ENCODE measurements at places on chromosomes 2 and 18.

GRCh38 chr2:126932529-126932928 lies 33.8 kb downstream of the TEX51 start:
- DNase-seq: no peak

- DNase-seq: no peak
Measured at GRCh38 chr2:75589391-75590105, 28.8 kb upstream of the EVA1A start.

- no peak for DNase-seq
Measured at GRCh38 chr2:54422072-54422581, 34.0 kb upstream of the SPTBN1 start.

DNA sequence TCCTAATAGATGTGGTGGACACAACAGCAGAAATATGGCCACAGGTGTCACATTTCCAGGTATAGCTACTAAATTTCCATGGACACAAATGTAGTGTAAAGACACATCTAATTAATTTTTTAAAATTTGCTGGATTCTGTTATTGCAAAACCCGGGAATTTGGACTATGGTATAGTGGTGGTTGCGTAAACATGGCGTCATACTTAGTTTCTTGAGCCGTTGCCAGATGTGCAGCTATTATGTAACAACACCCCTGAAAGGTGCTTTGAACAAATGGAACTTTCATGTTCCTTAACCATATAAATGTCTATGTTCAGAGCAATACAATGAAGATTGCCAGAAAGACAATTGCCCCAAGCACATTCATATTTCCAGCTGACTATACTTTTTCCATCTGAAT lies 85.9 kb downstream of the HRH4 start:
- DNase-seq: no peak

DNA sequence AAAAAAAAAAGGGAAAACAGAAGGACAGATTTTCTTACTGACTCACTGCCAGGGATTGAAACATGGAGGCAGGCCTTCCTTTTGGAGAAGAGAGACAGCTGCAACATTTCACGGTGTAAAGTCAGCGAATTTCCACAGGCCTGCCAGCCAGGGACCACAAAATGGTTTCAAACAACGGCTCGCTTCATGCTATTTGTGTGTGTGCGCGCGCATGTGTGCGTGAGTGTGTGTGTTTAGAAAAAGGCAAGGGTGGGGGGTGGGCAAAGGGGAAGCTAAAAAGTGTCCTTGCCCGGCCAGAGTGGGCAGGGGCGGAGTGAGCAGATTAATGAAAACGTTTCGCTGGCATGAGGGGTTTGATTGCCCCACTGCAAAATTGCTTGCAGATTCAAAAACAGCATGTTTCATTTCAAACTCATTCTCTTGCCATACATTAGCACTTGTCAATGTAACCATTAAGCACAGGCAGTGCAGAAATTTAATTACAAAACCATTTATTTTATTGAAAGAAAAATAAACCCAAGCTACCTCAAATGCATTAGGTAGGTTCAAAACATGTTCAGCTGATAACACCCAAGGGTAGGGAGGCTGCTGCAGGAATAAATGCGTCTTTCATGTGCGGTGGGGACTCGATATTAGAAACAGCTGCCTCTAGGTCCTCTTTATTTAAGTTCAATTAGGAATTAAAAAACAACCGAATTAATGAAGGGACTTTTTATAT lies 182.1 kb upstream of the SIX2 start:
- no peak for DNase-seq

GRCh38 chr2:11342551-11343367 lies 1.7 kb downstream of the ROCK2 start:
- peak; percentile 59 for DNase-seq

- DNase-seq: no peak
Measured at GRCh38 chr2:74552914-74553811, 579 bp downstream of the LOXL3 start.

- DNase-seq: no peak
Measured at GRCh38 chr2:179036353-179036905, 13.5 kb downstream of the CCDC141 start.

DNA sequence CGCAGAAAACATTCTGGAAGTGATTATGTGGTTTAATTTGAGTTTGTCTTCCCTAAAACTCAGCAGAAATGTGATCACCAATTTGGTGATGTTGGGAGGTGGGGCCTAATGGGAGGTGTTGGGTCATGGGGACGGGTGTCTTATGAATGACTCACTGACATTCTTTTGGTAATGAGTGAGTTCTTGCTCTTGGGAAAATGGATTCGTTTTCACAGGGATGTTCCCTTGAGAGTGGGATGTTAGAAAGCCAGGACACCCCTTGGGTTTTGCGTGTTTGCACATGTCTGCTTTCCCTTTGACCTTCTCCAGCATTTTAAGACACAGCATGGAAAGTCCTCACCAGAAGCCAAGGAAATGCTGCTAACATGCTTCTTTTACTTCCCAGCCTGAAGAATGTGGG lies 321.5 kb upstream of the NT5C1B start:
- no peak for DNase-seq

DNA sequence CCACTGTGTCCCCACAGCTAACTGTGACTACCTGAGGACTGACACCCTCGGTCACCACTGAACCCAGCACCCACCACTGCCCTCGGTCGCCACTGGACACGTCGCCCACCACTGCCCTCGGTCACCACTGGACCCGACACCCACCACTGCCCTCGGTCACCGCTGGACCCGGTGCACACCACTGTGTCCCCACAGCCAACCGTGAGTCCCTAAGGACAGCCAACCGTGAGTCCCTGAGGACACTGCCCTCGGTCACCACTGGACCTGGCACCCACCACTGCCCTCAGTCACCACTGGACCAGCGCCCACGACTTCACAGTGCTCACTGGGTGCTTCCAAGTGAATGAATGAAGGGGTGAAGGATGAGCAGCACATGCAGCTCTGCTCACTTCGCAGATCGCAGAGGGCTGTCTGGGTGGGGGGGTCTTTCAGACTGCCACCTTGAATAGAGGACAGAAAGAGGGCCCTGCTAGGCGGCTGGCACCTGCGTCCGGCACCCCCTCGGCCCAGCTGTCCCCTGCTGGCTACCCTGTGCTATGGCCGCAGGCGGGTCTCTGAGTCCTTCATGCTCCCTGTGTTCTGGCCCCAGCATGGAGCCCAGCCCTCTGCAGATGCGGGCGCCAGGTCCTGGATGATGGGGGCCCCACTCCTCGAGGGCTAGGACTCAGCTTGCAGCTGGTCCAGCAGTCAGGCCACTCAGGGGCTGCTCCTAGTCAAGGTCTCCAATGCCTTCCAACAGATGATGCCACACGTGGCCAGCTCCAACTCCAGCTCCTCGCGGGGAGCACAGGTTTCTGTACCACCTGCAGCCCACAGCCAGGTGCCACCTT lies 51.4 kb upstream of the GPC1 start:
- no peak for DNase-seq

GRCh38 chr2:222899413-222900181 lies 38.8 kb downstream of the ACSL3 start:
- DNase-seq: no peak

GRCh38 chr2:13522096-13522495 lies 805.4 kb downstream of the TRIB2 start:
- DNase-seq: no peak

- DNase-seq: no peak
Measured at GRCh38 chr2:73822276-73822675, 6.5 kb upstream of the STAMBP start.

DNA sequence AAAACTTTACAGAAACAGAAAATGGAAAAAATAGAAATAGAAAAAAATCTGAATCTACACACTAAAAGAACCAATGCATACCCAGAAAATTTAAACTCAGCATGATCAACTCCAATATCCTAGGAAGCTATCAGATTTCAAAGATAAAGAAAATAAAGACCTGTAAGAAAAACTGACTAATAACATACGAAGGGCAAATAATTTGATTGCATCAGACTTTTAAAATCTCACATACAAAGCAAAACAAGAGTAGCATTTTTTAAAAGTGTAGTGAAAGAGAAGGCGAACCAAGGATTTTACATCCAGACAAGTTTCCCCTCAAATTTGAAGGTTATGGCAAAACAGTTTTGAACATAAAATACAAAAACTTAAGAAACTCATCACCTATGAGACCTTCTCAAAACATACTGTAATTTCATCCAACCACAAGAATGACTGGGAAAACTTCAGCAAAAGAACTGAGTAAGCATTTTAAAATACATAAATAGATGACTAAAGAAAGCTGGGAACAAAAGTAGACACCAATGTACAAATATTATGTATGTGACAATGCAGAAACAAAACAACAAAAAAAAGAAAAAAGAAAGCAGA lies 54.8 kb downstream of the NBAS start:
- DNase-seq: no peak

DNA sequence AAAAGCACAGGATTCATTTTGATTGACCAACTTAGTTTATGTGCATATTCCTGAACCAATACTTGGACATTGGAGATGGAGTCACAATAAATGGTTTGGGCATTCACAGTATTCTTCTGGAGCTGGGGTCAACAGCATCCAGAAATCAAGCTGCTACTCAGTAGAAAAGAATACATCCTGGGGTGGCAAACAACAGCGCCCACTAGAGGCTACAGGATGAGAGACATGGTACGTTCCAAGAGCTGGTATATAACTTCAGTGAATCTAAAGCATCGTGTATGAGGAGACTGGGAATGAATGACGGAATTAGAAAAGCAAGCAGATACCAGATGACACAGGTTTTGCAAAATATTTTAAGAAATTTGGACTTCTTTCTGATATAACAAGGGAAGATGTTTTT lies 142.9 kb upstream of the FIGN start:
- no peak for DNase-seq

- DNase-seq: no peak
Measured at GRCh38 chr2:107418708-107419107, 408.0 kb upstream of the RGPD4 start.

DNA sequence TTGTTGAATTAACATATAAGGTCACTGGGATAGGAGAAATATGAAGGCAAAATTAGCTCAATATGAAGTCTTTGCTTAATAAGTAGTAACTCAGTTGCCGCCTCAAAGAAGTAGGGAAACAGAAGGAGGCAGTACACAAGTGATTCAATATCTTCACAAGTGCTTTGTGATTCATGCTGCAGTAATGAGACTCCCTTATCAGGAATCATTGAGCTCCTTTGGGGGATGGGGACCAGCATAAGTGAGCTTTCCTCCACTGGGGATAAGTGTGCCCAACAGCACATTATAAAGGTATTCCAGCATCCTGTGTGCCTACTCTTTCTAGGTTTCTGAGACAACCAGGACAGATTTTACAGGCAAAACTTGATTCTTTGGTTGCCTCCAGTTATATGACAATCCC lies 323.4 kb upstream of the UBE2E3 start:
- DNase-seq: no peak

GRCh38 chr2:34545486-34546136 lies 946.5 kb upstream of the FAM98A start:
- no peak for DNase-seq

GRCh38 chr2:127508023-127508630 lies 18.2 kb downstream of the IWS1 start:
- DNase-seq: no peak

DNA sequence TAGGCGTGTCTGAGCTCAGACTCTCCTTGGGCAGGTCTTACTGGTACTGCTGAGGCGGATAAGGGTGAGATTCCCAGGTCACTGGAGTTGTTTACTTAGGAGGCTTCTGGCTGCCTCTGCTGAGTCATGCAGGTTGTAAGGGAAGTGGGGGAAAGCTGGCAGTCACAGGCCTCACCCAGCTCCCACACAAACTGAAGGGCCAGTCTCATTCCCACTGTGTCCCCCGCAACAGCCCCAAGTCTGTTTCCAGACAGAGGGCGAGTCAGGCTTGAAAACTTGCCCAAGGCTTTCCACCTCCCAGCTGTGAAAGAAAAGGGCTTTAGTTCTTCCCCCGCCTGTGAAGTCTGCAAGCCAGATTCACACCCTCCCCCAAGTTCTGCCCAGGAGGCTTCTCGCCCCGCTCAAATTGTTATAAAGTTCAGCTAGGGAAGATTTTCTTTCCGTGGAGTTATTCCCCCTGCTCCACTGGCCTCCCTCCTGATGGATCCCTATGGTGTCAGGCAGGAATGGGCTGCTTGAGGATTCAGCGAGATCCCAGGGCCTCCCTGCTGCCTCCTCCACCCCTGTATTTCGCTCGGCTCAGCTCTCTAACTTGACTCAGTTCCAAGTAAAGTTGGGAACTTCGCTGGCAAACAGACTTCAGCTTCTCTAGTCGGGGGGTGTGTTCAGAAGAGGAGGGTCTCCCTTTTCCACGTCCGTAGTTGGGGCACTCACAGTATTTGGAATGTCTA lies 248.6 kb downstream of the NR4A2 start:
- no peak for DNase-seq

- no peak for DNase-seq
Measured at GRCh38 chr2:189540551-189540950, 40.0 kb downstream of the SLC40A1 start.

DNA sequence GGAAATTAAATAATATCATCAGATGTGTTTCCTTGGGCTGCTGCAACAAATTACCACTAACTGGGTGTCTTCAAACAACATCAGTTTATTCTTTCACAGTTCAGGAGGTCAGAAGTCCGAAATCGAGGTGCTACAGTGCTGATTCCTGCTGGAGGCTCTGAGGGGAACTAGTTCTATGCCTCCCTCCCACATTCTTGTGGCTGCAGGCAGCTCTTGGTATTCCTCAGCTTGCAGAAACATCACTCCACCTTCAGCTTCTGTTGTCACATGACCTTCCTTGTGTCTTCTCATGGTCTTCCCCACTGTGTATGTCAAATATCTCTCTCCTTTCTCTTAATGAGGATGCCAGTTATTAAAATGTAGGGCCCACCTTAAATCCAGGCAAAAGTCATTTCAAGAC lies 29.3 kb upstream of the DCC start:
- no peak for DNase-seq

GRCh38 chr2:42879913-42880737 lies 87.7 kb upstream of the HAAO start:
- DNase-seq: no peak

DNA sequence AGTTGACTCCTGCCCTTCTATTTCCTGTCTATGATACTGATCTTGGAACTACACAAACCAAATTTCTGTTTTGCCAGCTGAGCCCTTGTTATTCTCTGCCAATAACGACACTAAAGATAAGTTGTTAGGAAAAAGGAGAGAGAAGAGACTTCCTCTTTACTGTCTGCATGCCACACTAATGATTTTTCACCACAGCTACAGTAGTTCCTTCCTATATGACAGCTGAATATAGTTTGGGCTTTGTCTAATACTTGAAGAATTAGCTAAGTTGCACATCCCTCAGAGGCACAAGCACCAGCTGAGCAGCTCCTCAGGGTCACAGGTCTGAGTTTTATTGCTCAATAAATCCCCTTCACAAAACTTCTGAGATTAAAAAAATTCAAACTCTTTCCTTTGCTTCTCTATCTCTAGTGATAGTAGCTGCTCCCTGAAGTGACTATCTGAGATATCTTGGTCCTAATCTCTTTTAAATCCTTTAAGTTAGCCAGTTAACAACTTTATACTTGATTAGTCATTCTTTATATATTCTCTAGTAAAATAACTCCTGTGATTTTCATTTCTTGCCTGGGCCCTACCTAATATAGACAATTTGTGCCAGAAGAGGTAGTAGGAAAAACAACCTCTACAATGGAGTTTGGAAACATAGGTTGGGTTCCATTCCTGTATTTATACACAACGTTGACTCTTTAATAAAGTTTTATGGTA lies 253.0 kb upstream of the CNTNAP5 start:
- DNase-seq: no peak

Data from amniotic stem cell (primary cell).